ENCODE measurements at places on chromosomes 6 and 20. TPM values are rescaled to one million over a fixed set of nuclear protein-coding genes. Genes with fewer than 3 reads are reported as not detected.

GRCh38 chr6:1686117-1687098 lies 76.7 kb downstream of the FOXC1 start:
- peak; percentile 38 for DNase-seq

- DNase-seq = no peak
These were observed 120.7 kb upstream of the ADGRF1 start for GRCh38 chr6:47162793-47163192.

Gene CLVS2
- 0.07 TPM for total RNA-seq

- no peak for DNase-seq
These were observed 86.4 kb downstream of the OLIG3 start for GRCh38 chr6:137407816-137408215.

Gene EYA2
- 3.8 TPM for total RNA-seq

Gene SRMS
- total RNA-seq = not detected

Gene DZANK1
- total RNA-seq = 3.7 TPM

GRCh38 chr20:40223810-40224209 lies 465.2 kb downstream of the MAFB start:
- DNase-seq = no peak

Gene ENPP1
- 27.8 TPM for total RNA-seq

DNA sequence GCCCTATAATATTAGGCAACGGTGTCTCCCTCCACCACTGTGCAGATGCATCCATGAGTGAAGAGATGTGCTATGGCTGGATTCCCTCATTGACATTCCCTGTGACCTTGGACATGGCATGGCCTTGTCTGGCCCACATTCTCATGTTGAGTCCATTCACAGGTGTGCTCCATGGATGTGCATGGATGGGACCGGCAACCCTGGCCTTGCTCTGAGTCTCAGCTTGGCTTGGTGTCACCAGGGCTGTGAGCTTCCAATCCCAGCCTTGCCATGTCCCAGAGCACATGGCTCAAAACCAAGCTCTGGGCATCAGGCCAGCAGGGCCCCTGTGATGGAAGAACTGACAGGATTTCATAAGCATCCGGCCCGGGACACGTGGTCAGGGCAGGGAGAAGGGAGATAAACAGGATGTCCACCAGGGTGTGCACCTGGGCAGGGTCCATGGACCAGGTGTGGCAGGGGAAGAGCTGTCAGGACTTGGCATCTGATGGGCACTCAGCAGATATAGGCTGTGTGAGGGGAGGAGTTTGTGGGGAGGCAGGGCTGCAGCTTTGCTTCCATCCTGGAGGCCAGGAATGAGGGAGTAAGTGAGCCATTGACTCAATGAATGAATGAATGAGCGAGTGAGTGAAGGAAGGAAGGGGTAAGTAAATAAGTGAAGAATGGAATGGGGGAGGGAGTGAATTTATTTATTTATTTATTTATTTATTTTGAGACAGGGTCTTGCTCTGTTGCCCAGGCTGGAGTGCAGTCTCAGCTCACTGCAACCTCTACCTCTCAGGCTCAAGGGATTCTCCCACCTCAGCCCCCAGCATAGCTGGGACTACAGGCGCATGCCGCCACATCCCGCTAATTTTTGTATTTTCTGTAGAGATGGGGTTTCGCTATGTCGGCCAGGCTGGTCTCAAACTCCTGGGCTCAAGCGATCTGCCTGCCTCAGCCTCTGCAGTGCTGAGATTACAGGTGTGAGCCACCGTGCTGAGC lies 15.7 kb downstream of the NRSN2 start:
- DNase-seq = peak; percentile 24

DNA sequence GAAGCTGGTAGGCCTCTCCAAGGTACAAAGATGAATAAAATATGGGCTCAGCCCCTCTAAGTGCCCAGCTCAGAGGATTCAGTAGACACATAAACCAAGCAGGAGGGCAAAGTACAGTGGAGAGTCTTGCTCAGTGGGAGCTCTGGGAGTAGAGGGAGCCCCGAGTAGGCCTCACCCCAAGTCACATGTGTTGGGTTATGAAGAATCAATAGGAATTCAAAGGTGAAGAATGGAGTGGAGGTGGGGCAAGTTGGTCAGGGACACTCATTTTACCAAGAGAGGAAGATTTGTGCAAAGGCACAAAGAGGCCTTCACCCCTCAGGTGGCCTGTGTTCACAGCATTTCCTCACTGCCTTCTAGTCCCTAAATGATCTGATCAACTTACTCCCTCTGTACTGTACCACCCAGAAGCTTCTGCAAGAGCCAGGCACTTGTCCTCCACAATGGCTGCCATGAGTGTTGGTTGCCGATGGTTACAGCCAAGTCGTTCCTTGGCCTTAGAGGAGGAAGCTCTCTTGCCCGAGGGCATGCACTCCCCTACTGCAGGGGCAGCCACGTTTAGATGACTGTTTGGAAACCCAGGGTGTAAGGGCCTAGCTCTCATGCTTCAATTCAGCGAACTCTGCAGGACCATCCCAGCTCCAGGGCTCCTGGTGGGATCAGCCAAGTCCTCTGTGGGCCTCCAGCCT lies 6.7 kb upstream of the CDKN1A start:
- no peak for DNase-seq

DNA sequence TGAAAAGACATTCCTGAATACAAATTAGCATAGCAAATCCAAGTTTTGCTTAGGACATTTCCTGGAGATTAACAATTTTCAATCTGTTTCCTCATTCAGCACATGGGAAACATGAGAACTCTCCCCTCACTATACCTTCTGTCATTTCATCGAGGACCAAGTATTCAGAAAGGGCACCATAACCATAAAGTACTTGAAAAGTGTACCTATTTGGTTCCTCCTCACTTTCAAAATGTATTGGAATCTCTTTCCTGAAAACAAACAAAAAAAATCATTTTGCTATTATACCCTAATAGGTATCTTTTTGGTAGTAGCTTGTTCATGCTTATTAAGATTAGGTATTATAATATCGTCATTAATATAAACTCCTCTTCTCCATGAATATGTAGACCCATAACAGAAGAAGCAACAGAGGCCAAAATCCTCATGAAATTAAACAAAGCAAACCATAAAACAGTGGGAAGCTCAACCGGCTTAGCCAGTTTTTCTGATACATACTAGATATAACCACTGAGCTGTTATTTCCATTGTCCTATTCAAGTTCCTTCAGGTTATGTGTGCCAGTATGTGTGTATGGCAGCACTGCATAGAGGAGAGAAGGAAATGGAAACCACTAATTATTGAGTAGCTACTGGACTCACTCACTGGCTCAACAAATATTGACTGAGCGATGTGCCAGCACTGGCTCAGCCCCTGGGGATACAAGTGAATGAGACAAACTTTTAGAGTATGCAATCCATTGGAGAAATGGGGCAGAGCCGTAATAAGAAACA lies 274.0 kb downstream of the MAFB start:
- no peak for DNase-seq

- DNase-seq = no peak
These were observed 76.0 kb upstream of the ADTRP start for GRCh38 chr6:11854408-11855165.

DNA sequence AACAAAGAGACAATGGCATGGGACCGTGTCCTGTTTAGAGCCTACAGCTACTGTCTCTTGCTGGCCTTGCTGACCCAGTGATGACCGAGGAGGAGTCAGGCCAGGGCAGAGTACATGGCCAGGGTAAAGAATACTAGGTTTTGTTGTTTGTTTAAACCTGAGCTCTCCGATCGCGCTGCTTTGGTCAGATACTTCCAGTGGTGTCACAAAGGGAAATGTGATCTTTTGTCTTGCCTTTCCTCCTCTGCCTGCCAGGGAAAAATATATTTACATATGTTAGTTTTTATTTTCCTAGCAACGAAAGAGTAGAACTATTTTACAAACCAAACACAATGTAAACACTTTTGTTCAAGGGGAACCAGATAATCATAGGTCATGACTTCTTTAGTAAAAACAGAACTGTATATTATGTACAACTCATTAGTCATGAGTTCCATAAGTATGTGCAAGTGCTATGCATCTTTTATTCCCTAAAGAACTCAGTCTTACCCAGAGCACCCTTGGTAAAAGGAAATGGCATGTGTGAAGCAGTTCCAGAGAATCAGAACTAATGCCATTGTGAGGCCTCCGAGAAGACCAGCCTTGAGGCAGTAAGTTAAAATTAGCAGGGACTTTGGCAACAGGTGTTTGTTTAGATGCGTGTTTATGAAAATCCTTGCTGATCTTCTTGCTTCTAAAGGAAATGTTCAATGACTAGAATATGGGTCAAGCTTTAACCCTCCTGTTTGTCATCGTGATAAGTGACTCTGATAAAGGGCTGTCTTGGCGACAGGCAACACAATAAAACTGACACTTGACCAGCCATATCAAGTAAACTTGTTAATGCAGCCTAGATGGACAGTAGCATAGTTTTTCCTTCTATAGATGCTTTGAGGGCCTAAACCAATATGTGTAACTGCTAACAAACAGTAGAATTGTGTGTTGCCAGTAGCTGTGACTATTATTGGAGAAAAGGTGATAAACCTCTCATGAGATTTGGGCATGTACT lies 204.6 kb downstream of the NKAIN2 start:
- no peak for DNase-seq

Gene USP49
- 3.3 TPM for total RNA-seq

Measured in thoracic aorta (tissue), 2 donors.